Activated T-cell treated with anti-CD3 and anti-CD28 coated beads, Interleukin-2, amount 50 U/mL, for 72 hours (primary cell): ENCODE measurements at places on chromosomes 5 and 9.

- DNase-seq: no peak
Measured at GRCh38 chr5:135761746-135762145, 72.7 kb upstream of the SLC25A48 start.

GRCh38 chr5:55096861-55097260 lies 5.6 kb upstream of the GZMA start:
- DNase-seq: no peak

- no peak for DNase-seq
Measured at GRCh38 chr9:112111461-112111860, 63.6 kb downstream of the SUSD1 start.

DNA sequence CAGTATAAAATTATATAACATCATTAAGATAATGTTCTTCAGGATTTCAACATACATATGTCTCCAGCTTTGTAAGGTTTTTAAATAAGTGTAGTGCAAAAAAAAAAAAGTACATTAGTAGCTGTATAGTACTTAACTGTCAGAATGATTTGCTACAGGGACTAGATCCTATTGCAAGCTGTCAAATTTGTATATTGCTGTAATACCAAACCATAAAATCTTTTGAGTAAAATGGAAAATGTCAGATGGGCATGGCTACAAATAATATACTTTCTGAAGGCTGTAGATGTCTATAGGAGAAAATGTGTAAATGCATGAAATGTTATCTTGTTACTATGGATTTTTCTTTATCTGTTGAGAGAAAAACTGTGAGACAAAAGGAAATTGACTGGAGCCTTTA lies 298.5 kb downstream of the KDM4C start:
- no peak for DNase-seq

- no peak for DNase-seq
Measured at GRCh38 chr5:92945605-92946097, 635.4 kb downstream of the NR2F1-AS1 start.

DNA sequence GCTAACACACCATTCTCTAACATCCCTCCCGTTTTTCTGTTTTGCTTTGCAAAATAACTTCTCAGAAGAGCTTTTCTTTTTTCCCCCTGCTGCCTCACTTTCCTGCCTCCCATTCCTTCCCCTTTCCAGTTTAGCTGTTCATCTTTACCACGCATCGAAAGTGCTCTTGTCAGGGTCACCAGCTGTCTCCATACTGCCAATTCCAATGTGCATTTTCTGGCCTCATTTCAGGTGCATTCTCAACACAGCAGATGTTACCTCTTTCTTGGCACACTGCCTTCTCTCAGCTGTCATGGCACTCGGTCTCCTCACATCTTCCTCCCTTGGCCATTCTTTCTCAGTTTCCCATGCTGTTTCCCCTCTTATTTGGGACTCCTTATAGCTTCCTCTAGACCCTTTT lies 9.5 kb downstream of the ARSK start:
- DNase-seq: no peak

DNA sequence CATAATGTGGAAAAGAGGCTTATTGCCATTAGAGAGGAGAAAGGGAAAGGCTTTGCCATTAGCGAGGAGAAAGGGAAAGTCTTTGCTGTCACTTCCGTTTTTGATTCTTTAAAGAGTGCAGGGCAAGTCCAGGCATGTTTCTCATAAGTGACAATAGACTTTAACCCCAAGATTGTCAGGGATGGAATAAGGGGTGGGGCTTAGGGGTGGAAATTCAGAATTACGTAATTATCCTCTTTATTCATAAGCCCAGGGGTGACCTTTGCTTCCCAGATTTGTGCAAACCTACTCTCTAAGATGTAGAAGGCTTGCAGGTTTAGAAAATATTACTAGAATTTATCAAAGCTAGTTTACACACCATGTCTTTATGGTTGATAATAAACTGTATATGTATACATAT lies 2.3 kb upstream of the PLK2 start:
- no peak for DNase-seq

DNA sequence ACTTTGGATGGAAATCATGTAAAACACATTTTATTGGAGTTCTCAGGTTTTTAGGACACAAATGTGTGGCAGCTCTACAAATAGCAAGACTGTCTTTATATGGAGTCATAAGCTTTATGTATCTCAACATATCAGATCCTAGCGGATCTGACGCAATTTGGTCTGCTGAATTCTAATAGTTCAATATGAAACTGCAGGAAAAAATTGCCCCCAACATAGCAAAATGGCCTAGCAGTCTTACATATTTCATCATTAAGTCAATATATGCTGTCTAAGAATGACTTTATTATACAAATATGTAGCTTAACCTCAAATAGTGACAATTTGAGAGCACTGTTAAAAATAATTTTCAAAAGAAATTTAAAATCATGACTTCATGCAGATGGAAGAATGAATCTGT lies 244.3 kb downstream of the TAF11L14 start:
- DNase-seq: no peak

GRCh38 chr5:102754767-102755431 lies at the start of gene PAM:
Gene PAM (plus strand): TSS chr5:102755305. CDS start chr5:102866196, 110,891 bp downstream.
- DNase-seq: peak; percentile 88

- no peak for DNase-seq
Measured at GRCh38 chr9:6920041-6920440, 162.3 kb downstream of the KDM4C start.

- DNase-seq: no peak
Measured at GRCh38 chr9:126777733-126778132, 27.1 kb upstream of the ZBTB43 start.

- DNase-seq: no peak
Measured at GRCh38 chr9:119240546-119240945, 128.7 kb downstream of the BRINP1 start.

GRCh38 chr5:179400020-179400419 lies 54.8 kb upstream of the ADAMTS2 start:
- DNase-seq: no peak

- DNase-seq: no peak
Measured at GRCh38 chr5:67222243-67223025, 25.8 kb upstream of the CD180 start.
